NCI-H1105 (cell line): ENCODE measurements at places on chromosomes 11 and 22.

DNA sequence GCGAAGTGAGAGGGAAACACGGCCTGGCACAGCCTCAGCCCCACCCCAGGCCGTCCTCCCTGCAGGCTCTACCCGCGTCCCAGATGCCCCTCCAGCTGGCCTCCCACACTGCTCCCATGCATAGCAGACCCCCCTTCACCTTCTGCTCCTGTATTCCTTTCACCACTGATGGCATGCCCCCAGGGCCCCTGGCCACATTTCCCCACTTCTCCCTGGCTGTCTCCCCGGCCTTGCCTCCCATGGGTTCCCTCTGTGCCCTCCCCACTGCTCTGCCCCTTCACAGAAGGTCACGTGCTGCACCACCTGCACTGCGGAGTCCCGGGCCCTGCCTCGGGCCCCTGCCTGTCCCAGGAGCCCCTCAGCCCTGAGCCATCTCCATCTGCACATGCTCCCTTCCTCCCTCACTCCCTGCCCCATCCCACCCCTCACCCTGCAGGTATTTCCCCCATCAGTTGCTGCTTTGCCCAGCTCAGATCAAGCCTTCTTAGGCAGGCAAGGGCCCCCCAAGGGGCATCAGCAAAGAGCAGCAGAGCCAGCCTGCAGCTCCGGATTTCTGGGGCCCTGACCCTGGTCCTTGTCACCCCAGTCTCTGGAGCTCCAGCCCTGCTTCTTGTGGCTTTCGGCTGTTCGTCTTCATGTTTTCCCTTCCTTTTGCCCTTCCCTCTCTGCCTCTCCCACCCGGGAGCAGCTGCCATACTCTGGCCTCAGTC, 46.4 kb downstream of the GAB4 start:
- DNase-seq: no peak

- no peak for DNase-seq
Observed at GRCh38 chr22:19067696-19068348, 54.4 kb downstream of the DGCR2 start.

- DNase-seq: no peak
Observed at GRCh38 chr22:38860283-38861169, 11.5 kb downstream of the CBX6 start.

DNA sequence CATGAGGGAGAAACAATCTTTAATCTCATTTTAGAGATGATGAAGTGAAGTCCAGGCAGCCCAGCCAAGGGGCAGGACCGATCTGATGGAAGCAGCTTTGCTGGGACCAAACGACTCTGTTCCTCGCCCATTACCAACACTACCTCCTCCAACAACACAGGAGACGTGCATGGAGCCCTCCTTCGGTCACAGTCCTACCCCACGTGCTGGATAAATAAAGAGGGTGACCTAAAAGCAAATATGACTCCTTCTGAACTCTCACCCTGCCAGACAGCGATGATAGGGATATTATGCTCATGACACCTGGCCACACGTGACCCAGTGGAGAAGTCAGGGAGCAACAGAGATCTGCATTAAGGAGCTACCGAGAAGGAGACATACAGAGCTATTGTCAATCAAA, 26.0 kb downstream of the SCGB1A1 start:
- DNase-seq: no peak

- DNase-seq: no peak
Observed at GRCh38 chr22:29152954-29153719, 52.6 kb upstream of the EMID1 start.

GRCh38 chr22:31223786-31224191, 11.7 kb downstream of the LIMK2 start:
- DNase-seq: no peak

DNA sequence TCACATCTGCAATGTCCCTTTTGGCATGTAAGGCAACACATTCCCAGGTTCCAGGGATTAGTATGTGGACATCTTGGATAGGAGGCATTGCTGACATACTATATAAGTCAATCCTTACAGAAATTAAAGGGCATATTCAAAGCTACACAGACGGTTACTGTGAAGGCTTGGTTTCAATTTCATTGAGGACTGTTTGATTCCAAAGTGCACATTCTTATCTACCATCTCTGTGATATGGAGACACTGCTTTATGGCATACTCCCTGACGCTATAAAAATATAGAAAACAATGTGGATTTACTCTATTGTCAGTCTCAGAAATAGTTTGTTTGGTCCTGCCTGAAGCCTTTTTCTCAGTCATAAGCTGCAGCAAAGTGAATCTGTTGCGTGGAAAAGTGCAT, 1486.7 kb downstream of the FAM181B start:
- no peak for DNase-seq

DNA sequence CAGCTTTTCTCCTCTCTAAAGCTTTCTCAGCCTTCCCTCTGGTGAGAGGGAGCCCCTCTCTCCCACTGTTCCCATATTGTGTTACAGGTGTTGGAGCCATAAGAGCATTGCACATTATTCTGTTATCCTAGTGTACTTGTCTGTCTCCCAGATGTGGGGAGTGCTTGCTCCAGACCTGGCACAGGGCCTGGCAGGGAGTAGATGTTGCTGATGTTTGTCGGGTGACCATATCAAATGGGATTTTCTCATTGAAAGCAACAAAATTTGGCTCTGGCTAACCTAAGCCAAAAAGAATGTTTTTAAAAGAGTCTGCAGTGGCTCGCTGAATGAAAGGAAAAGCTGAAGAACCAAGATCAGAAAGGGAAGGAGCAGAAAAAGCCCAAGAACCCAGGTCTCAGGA, 41.1 kb downstream of the CYB5R2 start:
- DNase-seq: no peak
